Amygdala (tissue), 56 donors: ENCODE measurements at places on chromosomes 4 and X.

DNA sequence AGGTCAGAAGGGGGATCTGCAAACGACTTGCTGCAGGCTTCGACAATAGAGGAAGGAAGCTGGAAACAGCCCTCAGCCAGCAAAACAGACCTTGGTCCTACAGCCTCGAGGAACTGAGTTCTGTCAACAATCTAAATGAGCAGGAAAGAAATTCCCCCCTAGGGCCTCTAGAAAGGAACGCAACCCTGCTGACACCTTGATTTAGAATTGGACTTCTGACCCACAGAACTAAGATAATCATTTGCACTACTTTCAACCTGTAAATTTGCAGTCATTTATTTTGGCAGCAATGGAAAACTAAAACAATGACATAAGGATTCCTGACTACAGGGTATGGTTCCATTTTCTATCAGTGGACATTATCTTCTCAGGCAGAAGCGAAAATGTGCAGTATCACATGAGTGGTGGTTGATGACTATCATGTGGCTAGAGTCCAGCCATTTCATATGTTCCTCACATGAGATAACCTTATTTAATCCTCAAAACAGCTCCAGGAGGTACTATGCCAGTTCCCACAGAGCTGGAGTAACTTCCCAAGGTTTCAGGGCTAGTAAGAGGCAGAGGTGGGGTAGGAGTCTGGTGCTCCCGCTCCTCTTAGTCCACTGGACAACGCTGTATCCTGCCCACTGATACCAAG lies 61.6 kb downstream of the SAT1 start:
- no peak for DNase-seq

GRCh38 chrX:13898603-13899002 lies 81.7 kb upstream of the GPM6B start:
- no peak for DNase-seq

GRCh38 chr4:89700766-89701423 lies 136.1 kb downstream of the SNCA start:
- DNase-seq: no peak

- no peak for DNase-seq
Measured at GRCh38 chr4:2799224-2799911, 6.5 kb downstream of the SH3BP2 start.

- no peak for DNase-seq
Measured at GRCh38 chrX:117376460-117376859, 740.1 kb downstream of the KLHL13 start.

DNA sequence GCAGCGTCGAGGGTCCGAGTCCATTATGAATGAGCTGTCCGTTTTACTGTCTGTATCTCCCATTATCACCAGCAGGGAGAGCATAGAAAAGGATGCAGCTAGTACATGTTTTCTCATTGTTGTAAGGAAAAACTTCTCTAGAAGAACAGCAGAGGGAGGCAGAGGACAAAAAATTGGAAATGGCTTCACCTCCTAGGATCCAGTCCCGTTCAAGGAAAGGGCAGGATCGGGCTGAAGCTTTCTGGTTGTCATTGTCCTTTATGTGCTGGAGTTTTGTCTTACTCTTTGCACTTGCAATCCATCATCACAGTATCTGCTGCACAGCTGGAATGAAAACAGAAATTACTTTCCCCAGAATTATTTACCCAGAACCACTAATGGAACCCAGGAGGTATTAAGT lies 14.7 kb downstream of the NDP start:
- no peak for DNase-seq

DNA sequence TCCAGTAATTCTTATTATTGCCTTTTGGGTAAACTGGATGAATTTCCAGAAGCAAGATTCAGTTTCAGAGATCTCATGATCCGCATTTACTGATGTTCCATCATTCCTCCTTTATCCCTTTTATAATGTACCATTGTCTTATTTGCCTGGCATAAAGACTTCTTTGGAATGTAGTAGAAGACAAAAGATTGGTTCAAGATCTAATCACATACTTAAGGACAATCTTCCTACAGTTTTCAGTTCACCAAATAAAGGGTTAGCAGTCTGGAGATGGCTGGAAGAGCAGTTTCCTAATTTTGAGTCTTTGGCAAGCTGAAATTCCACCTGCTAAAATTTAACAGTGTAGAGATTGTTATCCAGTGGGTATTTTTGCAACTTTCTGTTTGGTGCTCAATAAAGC lies 30.9 kb upstream of the HAND2 start:
- DNase-seq: no peak

GRCh38 chr4:108237693-108238092 lies 69.0 kb upstream of the LEF1 start:
- no peak for DNase-seq

- DNase-seq: no peak
Measured at GRCh38 chrX:72107841-72108595, 23.7 kb downstream of the RTL5 start.

DNA sequence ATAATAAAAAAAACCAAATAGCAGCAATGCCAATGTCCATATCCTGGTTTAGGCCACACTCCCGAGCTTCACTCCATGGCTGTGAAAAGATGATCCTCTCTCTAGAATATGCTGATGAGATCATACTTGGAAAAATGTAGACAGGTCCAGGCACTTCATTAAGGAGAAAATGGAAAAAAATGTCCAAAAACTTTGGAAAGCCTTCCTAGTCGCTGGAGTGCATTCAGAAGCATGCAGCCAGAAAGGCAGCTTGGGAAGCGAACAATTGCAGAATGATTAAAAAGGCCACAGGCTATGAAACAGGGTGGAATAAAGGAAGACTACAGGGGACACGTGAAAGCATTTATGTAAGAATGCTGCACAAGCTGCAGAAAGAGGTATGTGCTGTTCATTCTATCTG lies 165.6 kb upstream of the HCCS start:
- no peak for DNase-seq

DNA sequence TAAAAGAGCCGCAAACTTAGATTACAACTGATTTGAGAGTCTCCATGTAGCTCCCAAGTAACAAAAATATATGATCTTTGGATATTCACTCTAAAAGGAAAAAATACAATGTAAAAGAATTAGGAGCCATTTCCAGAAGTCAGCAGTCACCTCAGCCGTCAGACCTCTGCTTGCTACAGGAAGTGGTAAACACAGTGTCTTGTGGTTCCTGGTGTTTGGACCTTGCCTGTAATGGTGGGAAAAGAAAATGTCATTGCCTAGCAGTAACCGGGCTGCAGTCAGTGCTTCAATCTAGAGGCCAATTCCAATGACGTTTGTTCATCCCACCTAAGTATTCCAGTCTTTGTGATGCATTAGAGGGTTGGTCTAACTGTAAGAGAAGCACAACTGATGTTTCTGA lies 28.9 kb upstream of the SMIM31 start:
- DNase-seq: no peak

GRCh38 chrX:49242545-49243066 lies 7.3 kb downstream of the CCDC22 start:
- no peak for DNase-seq

DNA sequence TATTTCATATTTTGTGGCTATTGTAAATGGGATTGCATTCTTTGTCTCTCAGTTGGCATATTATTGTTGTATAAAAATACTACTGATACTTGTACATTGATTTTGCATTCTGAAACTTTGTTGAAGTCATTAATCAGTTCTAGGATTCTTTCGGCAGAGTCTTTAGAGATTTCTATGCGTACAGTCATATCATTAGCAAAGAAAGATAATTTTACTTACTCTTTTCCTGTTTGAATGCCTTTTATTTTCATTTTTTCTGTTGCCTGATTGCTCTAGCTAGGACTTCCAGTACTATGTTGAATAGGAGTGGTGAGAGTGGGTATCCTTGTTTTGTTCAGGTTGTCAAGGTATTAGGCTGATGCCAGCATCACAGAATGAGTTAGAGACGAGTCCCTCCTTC lies 722.0 kb upstream of the PCDH10 start:
- DNase-seq: no peak

DNA sequence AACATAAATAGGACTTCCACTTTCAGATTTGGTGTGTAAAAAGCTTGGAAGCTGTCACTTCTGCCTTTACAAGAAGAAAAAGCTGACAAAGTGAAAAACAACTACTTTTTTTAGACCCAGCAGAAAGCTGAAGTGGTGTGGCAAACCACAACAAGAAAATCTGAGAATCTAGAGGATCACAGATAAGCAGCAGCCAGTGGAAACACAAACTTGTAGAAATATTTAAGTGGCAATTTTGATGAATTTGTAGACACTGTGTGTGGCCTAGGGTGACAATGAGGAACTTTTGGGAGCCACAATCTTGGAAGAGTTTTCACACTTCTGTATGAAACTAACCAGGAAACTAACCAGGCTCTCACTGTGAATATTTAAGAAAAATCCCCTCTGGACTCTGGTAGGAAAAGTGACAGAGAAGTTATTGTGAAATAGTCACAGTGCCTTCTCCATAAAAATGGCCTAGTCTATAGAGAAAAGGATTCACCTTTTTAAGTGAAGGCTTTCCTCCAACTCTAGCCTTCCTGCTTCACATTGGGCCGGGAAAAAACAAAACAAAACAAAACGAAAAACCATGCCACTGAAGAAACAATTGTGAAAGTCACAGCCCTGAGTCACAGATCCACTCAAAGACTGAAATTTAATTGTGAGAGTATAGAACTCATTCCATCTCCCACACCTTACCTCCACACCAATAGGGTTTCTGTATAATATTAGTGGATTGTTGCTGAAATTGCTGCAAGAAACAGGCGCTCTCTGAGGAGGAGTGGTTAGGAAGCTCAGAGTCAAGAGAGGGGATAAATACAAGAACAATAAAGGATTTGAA lies 26.7 kb upstream of the GUCY1A1 start:
- DNase-seq: no peak

GRCh38 chrX:123201720-123202119 lies 17.6 kb downstream of the GRIA3 start:
- DNase-seq: no peak

GRCh38 chrX:123665197-123665596 lies 67.7 kb downstream of the THOC2 start:
- no peak for DNase-seq

- DNase-seq: no peak
Measured at GRCh38 chr4:119170195-119170594, 34.6 kb downstream of the MYOZ2 start.

- no peak for DNase-seq
Measured at GRCh38 chr4:121200795-121201472, 36.8 kb upstream of the TNIP3 start.

DNA sequence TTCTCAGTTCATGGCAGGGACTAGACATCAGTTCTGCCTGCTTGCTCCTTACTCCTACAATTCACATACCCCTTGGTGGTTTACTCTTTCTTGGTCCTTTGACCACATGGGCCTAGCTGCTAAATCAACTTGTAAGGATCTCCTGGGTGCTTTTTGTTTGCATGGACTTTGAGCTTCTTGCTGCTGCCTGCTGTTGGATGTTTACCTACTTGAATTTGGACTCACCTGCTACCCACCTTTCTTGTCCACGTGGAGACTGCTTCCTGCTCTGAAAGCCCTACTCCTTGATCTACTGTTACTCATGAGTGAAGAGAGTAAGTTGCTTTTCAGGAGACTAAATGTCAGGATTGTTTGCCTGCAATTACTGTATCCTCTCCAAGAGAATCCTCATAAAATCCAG lies 15.2 kb upstream of the ARHGAP24 start:
- DNase-seq: no peak

GRCh38 chr4:27187786-27188185 lies 327.1 kb downstream of the STIM2 start:
- DNase-seq: no peak

- peak; percentile 41 for DNase-seq
Measured at GRCh38 chrX:150365051-150365989, 2.2 kb downstream of the MAMLD1 start.

- no peak for DNase-seq
Measured at GRCh38 chr4:98573791-98574190, 84.6 kb downstream of the TSPAN5 start.
